ENCODE measurements at places on chromosomes 1 and 21.

DNA sequence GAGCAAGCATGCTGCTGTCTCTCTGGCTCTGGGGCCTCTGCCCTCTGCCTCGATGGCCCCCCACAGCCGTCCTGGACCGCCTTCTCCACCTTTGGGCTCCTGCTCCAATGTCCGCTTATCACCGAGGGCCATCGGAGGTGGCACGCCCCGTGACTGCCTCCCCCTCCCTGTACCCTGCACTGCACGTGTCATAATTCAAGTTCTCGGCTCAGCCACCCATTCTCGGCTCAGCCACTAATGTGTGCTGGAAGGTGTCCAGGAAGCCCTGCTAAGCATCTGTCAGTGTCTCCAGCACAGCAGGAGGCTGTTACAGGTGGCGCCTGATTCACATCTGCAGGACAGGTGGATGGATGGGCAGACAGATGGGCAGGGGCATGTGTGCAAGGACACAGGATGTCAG is 45.5 kb downstream of the TP73 start:
- DNase-seq, result no peak

GRCh38 chr1:203558064-203558760 is 64.3 kb downstream of the OPTC start:
- DNase-seq, result no peak

- DNase-seq, result no peak
Observed at GRCh38 chr1:32684167-32684811, 18.3 kb downstream of the SYNC start.

GRCh38 chr1:231527586-231528171 is 790 bp upstream of the TSNAX start:
- no peak for DNase-seq

DNA sequence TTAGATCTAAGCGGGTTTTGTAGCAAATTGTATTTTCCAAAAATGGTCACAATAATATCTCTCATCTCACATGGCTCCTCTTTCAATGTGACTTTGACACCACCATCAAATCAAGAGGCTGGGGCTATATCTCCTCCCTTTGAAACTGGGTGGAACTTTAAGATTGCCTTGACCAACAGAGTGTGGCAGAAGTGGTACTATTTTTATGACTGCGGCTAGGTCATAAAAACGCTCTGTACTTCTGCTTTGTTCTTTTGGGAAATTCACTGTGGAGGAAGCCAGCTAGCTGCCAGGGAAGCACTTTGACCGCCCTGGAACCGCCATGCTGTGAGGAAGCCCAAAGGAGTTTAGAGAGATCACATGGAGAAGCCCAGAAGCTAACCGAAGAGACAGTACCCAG is 50.7 kb upstream of the ACOT11 start:
- DNase-seq, result no peak

DNA sequence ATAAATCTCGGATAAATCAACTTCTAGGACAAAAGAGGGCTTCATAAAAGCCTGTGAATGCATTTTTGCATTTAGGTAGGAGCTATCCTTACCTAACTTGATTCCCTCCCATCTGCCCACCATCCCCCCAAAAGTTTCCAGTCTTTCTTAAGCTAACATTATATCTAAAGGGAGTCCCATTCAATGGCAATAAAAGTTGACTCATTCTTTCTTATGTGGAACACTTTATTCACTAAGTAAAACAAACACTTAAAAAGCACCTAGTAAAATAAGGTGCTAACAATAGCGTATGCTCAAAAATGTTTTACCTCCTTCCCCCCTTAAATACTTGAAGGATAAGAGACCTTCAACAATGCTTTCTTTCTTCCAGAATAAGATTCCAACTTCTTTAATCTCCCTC is 83.8 kb downstream of the GON4L start:
- DNase-seq, result no peak

DNA sequence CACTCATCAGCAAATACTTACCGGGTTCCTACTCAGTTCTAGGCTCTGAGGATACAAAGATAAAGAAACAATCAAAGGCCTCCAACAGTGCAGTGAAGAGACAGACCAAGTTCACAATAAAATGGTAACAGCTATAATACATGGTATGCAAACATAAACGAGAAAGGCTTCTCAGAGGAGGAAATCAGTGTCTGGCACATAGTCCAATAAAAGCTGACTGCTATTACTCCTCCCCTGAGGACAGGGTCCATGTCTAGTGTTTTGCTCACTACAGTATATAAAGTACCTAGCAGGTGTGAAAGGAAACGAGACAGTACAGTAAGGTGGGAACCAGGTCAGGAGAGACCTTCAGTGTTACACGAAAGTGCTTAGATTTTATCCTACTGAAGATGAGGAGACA is 4.3 kb downstream of the RBM34 start:
- DNase-seq, result no peak

GRCh38 chr1:1342061-1342562 is 7.1 kb downstream of the DVL1 start:
- DNase-seq, result no peak

- DNase-seq, result no peak
Observed at GRCh38 chr1:115302390-115302961, 35.6 kb downstream of the NGF start.

- DNase-seq, result no peak
Observed at GRCh38 chr1:155981266-155982088, 3.1 kb upstream of the ARHGEF2 start.

DNA sequence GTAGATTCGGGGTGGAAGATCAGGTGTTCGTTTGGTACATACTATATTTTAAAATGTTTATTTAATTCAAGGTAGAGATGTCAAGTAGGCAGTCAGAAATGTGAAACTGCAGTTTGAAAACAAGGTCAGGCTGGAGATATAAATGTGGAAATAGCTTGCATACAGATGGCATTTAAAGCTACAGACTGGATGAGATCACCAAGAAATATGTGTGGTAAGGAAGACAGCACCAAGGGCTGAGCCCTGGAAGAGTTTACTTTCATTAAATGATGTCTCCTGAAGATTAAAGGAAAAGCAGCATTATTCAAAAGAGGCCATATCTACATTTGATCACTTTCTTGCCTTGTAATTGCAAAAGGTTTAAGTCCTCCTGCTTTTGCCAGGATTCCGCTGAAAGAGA is 271.3 kb downstream of the PTBP2 start:
- DNase-seq, result no peak

DNA sequence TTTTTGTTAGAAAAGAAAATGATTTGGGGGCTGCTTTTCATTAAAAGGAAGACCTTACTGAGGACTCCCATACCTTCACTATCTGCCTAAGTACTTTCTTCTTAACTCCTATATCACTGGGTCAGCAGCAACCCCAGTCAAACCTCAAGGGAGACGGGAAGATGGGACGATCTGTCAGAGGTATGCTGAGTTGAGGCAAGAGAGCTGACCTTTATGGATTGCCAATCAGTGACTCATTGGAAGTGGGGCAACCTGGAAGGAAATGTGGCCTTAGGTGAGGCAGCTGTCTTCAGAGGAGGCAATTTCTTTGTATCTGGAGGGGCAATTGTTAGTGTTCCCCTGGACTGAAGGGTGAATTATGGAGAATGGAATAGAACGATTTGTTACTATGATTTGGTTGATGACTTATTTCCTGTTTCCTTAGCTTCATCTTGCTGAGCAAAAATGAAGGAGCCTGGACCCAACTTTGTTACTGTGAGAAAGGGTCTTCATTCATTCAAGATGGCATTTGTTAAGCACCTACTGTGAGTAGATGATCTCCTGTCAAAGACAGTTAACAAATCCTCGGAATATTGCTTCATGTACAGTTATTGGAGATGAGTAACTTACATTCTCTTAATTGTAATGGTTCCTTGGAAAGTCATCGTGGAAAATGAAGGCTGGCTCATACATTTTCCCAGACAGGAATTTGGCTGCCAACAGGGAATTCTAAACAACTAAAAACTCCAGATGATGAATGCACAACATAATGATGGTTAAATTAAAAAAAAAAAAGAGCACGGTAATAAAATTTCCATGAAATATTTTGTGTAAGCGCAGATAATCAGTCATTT is 134.7 kb upstream of the KCNJ15 start:
- DNase-seq, result no peak

DNA sequence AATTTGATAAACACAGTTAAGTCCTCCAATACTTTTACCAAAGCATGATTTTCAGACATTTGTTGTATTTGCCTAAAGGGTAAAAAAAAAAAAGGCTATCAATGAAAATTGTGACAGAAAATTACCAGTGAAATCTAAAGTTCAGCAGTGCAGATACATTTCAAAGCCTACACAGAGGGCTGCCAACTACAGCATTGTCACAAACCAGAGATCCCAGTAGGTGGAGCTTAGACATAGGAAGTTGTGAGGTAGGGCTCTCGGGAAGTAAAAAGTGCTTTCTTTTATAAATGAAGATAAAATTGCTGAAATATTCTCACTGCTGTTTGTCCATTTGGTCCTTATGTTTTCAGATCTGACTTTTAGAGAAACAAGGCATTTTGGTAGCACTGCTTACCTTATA is 123.0 kb downstream of the DYRK1A start:
- DNase-seq, result no peak

GRCh38 chr1:201475130-201475529 is 6.1 kb upstream of the PHLDA3 start:
- no peak for DNase-seq

DNA sequence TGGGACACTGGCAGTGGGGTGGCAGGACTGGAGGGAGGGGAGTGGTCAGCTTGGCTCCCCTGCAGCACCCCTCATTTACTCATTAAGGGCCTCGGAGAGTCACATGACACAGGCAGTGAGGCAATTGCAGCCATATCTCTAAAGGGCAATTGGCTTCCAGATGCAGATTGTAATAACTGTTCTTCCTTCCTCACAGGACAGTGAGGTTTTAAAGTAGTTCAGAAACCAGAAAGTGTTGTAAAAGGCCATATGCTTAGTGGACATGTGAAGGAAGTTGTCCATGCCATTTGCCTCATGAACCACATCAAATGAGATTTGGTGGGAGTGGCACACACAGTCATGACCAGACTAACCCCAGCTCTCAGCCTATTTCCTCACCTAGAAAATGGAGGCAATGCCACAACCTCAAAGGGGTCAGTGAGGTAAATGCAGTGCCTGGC is 11.1 kb downstream of the MTX1 start:
- no peak for DNase-seq

- DNase-seq, result no peak
Observed at GRCh38 chr1:157968946-157969345, 24.5 kb upstream of the KIRREL1 start.

DNA sequence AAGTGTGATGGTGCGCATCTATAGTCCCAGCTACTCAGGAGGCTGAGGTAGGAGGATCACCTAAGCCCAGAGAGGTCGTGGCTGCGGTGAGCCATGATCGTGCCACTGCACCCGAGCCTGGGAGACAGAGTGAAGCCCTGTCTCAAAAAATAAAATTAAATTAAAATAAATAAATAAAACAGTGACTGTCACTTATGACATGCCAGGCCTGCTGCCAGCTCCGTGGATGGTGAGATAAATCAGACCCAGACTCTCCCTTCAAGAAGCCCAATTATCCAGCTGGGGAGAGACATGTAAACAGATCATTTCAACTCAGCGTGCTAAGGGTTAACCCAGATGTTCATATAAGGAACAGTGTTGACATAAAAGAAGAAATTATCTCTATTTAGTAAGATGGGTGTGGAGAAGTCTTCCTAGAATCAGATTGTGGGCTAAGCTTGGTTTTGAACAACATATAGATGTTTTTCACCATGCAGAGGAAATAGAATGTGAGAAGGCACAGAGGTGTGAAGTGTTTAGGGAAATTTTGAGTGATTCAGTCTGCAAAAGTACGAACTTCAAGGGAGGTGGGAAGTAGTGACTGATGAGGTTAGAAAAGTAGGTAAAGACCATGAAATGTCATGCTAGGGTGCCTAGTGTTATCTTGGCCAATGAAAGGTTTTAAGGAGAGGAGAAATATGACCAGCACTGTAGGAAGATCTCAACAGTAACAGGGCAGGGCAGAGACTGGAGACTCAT is 18.3 kb downstream of the YARS1 start:
- DNase-seq, result no peak

GRCh38 chr1:116064616-116065015 is 46.6 kb upstream of the MAB21L3 start:
- DNase-seq, result no peak

DNA sequence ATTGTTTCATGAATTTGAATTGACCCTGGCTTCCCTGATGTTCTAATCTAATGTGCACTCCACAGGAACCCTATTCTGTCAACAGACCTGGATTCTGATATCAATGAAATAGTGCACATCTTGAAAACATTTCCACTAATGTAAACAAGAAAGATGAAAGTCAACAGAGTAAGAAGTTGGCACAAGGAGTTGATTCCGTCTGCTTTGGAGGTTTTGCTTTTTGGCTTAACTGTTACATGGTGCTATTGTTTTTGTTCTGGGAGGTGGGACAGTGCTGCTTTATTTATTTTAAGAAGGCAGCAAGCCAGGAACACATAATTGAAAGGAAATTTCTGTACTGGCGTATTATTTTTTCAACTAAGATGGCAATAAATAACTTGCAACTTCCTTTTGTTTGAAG is 73.3 kb downstream of the LEPR start:
- DNase-seq, result no peak

GRCh38 chr1:196651637-196652215 is at the start of gene CFH:
TSS of gene CFH (plus strand) at chr1:196652043. CDS start at chr1:196652118, 75 bp downstream.
- DNase-seq, result no peak

GRCh38 chr1:236119943-236120484 is 22.3 kb upstream of the GPR137B start:
- no peak for DNase-seq

DNA sequence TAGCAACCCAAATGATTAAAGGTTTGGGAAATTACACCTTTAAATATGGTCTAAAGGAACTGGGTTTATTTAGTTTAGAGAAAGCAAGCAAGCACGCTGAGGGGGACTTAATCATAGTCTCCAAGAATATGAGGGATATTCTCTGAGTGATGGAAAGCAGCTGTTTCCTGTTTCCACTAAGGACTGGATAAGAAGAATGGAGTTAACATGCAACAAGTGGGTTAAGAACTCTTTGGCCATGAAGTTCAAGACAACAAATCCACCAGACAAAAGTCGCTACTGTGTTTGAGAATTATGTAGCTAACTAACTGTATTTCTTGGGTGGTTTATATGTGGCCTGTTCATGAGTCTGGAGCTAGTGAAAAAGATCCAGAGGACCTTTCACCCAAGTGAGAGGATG is 85.7 kb downstream of the TGFB2 start:
- no peak for DNase-seq

DNA sequence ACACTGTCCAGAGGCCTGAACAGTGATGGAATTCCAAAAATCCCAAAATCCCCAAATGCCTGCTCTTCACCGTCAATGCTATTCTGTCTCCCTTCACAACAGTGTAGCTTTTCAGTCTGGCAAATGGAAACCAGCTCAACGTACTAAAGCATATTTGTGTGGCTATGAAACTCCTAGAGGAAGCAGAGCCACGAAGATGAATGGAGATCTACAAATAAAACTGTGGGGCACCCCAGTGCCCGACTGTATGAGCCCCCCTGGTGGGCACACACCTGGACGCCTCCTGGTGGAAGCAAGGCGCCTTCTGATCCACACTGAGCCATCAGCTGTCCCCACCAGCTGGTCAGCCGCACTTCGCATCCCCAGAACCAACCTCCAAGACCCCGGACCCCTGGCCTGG is 129.1 kb upstream of the SOD1 start:
- no peak for DNase-seq

DNA sequence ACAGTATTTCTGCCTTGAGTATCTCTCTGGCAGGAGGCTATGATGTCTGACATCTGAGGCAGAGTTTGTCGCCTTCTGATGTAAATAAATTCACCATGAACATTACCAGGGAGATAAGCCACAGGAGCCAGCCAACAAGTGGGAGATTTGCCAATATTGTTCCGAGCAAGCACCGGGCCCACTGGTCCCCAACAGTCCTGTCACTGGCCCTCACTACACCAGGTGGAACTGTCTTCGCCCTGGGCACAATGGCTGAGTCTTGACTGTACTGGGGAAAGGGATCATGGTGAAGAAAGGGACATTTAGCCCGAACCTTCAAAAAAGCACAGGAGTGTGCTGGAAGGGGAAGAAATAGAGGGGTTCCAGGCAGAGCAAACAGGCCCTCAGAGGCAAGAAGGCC is 57.4 kb downstream of the HMGB4 start:
- DNase-seq, result no peak
